ENCODE measurements at places on chromosomes 1 and 21.

DNA sequence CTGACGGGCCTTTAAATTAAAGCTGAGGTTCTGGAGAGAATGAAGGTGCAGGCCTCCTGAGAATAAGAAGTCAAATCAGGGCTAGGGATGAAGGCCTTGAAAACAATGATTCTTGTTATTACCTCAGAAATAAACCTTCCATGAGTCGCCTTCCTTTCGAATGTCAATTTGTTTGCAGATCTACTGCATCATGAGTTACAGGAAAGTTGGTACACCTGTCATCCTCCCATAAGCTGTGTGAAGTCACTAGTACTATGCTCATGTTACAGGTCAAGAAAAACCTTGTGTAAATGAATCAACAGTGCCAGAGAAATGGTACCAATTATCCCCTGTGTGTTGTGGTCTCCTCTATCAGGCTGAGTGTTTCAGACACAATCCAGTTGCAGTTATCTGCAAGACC lies 281.2 kb upstream of the PLXNA2 start:
- no peak for DNase-seq

- DNase-seq: no peak
Observed at GRCh38 chr1:17717594-17718535, 37.3 kb upstream of the ACTL8 start.

GRCh38 chr1:53878492-53879105 lies 11.0 kb downstream of the YIPF1 start:
- DNase-seq: peak; percentile 60

DNA sequence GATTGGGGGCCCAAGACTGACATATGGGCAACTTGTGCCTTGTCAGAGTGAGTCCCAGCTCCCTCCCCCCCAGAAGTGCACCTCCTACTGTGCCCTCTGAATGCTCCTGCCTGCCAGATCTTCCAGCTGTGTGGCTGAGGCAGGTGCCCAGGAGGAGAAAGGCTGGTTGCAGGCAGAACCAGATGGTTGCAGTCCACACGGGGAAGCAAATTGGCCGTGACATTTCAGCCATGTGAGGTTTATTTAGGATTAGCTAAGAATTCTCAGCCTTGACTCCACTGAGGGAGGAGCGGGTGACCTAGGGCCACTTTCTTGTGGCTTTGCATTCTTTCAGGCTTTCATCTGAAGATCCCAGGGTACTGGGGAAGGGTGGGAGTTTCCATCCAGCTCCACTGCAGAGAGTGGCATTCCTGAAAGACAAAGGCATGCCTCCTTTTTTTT lies 33.8 kb downstream of the PEX14 start:
- DNase-seq: no peak

GRCh38 chr1:8822373-8823294 lies 5.2 kb upstream of the RERE start:
- peak; percentile 83 for DNase-seq

DNA sequence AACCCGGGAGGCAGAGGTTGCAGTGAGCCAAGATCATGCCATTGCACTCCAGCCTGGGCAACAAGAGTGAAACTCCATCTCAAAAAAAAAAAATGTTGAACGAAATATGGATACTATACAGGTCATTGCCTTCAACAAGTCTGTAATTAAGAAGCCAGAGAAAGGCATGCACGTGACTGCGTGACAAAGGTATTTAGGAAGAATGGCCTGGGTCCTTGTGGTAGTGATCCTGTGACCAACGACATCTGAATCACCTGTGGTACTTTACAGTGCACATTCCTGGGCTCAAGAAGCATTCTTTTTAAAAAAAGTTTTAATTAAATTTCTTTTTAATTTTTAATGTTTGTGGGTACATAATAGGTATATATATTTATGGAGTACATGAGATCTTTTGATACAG lies 115.0 kb downstream of the GREM2 start:
- no peak for DNase-seq

Measured in NCI-H1105 (cell line).